ENCODE measurements at places on chromosomes 11 and 22.

GRCh38 chr11:108705061-108705460 lies 40.2 kb downstream of the DDX10 start:
- no peak for DNase-seq

DNA sequence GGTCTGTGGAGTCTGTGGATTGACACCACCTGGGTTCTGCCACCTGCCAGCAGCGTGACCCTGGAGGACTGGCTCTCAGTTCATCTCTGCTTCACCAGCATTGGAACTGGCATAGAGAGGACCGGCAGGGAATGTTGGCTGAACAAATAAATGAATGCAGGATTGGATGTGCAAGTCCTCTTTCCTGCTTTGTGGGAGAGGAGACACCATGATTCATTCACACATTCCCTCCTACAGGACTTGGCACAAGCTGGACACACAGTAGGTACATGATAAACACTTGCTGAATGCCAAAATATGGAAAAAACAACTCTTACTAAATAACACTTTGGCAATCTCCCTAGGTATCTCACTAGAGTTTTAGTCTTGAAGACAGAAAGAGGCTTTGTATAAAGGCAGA lies 116.6 kb upstream of the NARS2 start:
- no peak for DNase-seq

- DNase-seq = no peak
These were observed 1.3 kb downstream of the HARBI1 start for GRCh38 chr11:46615756-46616155.

DNA sequence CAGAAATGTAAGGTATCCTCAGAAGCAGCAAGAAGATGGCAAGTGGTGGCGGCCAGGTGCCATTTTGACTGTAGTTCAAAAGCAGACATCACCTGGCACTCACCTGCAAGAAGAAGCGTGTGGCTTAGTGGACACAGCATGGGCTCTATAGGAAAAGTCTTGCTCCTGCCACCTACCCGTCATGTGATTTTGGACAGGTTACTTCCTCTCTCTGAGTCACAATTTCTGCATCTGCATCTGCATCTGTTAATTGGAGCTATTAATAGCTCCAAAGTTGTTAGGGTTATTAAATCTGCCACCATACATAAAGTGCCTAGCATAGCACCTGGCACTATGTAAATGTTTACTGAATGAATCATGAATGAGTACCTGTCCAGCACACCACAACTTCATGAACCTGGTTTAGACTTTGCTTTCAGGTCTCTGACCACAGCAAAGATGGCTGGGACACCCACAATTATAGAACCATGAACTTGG lies 16.8 kb downstream of the RAB30 start:
- no peak for DNase-seq

- DNase-seq = no peak
These were observed 14.2 kb upstream of the UVRAG start for GRCh38 chr11:75800728-75801361.

GRCh38 chr11:117772360-117772759 lies 24.7 kb downstream of the DSCAML1 start:
- DNase-seq = no peak
